ENCODE measurements at places on chromosomes 3 and 15.

- DNase-seq = no peak
Observed at GRCh38 chr3:104132566-104133403, 1233.9 kb upstream of the ALCAM start.

DNA sequence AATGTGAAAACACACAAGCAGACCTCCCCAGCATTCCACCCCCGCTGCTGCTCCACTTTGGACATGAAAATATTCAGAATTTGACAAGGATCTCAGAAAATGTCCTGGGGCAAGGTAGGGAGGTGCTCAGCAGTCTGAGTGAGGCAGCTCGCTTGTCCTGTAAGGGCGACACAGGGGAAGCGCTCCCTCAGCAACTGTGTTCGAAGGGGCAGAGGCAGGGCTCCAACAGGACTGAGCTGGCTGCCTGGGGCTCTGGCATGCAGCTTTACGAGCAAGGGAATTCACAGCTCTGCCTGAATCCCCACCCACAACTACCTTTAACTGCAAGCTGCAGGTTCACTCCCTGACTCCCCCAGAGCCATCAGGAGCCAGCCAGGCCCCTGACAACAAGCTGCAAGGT is 287.0 kb upstream of the LYSMD4 start:
- DNase-seq = no peak

DNA sequence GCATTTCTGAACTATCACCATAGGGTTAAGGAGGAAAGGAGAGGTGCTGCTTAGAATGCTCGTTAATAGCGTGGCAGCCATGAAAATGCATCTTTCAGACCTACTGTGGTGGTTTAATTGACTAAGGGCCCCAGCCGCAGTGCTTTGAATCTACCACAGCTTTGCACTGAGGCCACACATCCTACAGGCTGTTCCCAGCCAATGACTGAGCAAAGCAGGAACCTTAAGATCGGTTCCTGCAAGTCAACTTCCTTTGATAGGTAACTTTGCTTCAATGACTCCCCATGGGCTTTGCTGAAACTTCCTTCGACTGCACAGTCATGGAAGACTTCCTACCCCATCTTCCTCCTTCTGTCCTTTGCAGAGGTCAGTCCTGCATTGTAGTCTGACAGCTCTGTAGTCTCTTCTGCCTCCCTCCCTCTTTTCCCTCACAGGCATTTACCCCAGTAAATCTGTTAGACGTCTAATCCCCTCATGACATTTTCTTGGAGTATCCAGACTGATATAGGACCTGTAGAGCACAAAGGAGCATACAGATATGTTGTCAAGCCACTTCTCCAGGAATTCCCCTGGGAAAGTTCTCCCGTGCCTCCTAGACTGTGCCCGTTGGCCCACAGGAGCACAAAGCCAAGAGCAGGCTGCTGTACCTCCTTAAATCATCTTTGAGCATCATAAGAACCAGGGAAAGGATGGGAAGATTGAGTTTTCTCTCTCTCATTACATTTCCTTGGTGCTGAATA is 2.6 kb upstream of the BCL2A1 start:
- no peak for DNase-seq

DNA sequence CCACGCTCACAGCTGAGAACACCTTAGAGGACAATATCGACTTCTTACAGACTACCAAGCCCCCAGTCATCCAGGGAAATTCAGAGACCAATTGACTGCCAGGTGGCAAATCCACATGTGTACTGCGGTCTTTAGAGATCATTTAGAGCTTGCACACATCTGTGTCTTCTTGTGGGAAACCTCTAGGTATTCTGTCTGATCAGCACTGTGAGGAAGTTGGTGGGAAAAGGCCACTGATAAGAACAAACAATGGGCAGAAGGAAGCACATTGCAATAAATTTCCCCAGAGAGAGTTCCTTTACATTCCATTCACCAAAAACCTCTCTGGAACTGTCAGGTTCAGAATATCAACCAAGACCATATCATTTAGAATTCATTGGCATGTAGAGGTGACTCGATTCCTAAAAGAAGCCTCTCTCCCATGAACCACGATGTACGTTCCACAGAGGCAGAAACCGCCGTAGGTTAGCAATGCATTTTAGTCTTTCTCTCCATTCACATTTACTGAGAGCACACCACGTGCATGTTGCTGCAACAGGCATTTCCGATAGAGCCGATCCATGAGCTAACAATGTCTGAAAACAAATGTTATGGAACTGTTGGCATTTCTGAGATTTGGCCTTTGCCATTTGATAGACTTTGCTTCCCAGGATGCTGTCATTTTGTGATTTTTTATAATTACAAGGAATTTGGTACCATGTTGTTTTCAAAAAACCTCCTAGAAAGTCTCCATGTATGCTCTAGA is 287.3 kb upstream of the TPRG1 start:
- DNase-seq = no peak

- DNase-seq = no peak
Observed at GRCh38 chr3:187286467-187287059, 5.0 kb downstream of the MASP1 start.

DNA sequence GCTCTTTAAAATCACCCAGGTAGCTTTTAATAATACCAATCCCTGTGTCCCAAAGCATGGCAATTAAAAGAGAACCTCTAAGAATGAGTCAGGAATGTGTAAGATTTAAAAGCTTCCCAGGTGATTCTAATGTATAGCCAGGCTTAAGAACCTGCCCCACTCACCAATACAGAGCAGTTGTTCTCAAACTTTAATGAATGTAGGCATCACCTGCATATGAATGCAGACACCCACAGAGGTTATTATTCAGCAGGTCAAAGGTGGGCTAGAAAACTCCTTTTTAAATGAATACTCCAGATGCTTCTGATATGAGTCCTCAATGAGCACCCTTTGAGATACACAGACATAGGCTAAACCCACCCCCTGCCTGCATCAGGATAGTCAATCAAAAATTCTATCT is 298.1 kb upstream of the KCNMB2 start:
- DNase-seq = no peak

- no peak for DNase-seq
Observed at GRCh38 chr3:41026394-41027177, 172.7 kb upstream of the CTNNB1 start.
